ENCODE measurements at places on chromosomes 7 and 10.
A peak's percentile ranks its signal among the peaks of the same experiment; 100 is the strongest.

GRCh38 chr10:10662716-10663408 is 354.8 kb upstream of the CELF2 start:
- DNase-seq = no peak

- no peak for DNase-seq
These were observed 210.5 kb downstream of the CHCHD3 start for GRCh38 chr7:132871419-132871818.

DNA sequence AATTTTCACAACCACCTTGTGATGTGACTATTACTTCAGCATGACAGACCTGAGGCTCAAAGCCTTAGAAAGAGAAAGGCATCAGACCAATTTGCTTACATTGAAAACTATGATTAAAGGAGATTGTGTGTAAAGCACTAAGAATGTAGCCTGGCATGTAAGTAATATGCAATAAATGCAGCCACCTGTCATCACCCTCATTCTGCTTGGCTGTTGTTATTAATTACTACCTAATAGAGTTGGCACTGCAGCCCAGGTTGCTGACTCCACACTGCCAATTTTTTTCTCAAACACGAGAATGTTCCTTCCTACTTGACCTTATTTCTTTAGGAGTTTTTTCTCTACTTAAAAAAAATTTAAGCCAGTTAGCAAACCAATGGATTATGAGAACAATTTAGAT is 61.2 kb upstream of the NPVF start:
- DNase-seq = peak; percentile 40

GRCh38 chr7:138125598-138126111 is 49.4 kb downstream of the AKR1D1 start:
- DNase-seq = peak; percentile 31

GRCh38 chr7:98733036-98733435 is 116.0 kb downstream of the NPTX2 start:
- peak; percentile 33 for DNase-seq

GRCh38 chr7:20799566-20800366 is 13.1 kb upstream of the SP8 start:
- no peak for DNase-seq

GRCh38 chr10:25105743-25106260 is 69.0 kb upstream of the GPR158 start:
- DNase-seq = no peak

GRCh38 chr7:107505997-107506673 is 36.3 kb downstream of the GPR22 start:
- no peak for DNase-seq

- DNase-seq = peak; percentile 93
These were observed 274.0 kb downstream of the FRMD4A start for GRCh38 chr10:14056610-14057332.

DNA sequence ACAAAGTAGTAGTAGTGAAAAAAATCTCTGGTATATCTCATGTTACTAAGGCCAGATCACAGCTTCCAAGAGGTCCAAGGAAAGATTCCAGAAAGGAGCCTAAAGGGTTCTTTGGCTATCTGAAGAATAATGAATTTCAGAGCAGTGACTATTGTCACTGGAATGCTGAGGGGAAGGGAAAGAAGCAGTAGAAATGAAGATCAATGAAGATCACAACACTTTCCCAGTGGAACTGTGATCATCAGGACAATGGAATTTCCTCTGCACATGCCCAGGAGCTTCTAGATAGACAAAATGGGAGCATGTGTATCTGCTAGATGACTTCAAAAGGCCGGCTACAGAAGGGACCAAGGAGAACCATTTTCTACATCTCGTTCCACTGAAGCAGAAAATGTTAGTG is 219.5 kb upstream of the PHYHIPL start:
- peak; percentile 91 for DNase-seq

- DNase-seq = no peak
These were observed 90.5 kb upstream of the SVIL start for GRCh38 chr10:29725133-29725720.

DNA sequence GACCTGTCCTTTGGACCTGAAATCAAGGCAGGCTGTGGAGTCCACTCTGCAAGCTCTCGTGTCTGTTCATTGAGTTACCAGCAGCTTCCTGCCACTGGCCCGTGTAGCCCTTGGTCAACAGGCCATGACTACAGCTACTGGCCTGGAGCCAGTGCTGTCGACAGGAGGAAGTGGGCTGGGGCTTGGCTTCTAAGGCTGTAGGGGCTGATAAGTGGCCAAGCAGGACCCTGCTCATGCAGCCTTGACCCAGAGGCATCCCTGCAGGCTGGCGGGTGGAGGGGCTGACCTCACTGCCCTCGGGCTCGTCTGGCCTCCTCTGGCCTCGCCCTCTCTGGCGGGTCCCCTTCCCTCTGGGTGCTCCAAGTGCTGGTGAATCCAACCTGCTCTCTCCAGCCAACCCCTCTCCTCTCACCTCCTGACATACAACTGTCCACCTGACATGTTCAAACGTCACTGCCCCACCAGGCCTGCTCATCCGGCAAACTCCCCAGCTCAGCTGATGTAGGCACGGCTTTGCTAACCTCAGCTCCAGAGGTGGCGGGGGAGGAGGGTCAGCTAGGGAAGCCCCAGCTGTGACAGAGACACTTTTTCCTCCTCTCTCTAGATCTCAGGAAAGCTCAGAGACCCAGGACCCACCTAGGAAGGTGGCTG is 188.6 kb upstream of the LYZL2 start:
- DNase-seq = no peak

DNA sequence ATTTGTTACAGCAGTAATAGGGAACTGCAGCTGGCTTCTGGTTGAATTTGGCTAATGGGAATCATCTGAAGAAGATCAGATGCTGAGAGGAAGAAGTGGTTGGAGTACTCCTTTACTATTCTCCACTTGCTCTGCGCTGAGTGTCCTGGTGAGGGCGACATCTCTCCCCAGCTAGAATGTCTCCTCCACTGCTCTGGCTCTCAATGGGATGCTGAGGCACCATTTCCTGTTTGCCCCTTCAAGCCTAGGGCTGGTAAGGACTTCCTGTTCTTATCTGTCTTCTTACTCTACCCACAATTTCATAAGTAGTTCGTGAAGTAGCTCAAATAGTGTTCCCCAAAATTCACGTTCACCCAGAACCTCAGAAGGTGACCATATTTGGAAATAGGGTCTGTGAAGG is 43.2 kb upstream of the TES start:
- DNase-seq = no peak

DNA sequence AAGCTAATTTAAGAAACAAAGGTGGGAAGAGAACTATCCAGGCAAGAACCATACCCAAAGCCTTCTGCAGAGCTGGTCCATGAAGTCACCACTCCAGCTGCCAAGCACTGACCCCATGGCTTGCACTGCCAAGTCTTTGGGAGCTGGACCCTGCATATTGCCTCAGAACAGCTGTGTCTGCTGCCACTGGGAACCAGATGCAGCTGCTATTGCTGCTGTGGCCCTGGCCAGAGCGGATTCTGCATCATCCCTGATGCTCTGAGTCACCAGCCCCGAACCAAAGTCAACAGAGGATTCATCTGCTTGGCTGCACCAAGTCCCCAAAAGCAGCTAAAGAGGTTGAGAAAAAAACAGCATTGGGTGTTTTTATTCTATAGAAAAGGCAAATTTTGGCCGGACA is 39.2 kb upstream of the GSAP start:
- peak; percentile 78 for DNase-seq

- peak; percentile 27 for DNase-seq
These were observed at the start of gene SCIN for GRCh38 chr7:12570534-12571461. Gene SCIN (plus strand): TSS chr7:12570720. CDS start chr7:12570787, 67 bp downstream.

GRCh38 chr10:30207485-30208052 is 141.5 kb downstream of the MTPAP start:
- DNase-seq = no peak
